RPMI7951 (cell line): ENCODE measurements at places on chromosomes 11 and 22. TPM values are rescaled to one million over a fixed set of nuclear protein-coding genes. Genes with fewer than 3 reads are reported as not detected.
A peak's percentile ranks its signal among the peaks of the same experiment; 100 is the strongest.

- no peak for DNase-seq
Observed at GRCh38 chr11:97111559-97111958, 721.7 kb downstream of the JRKL start.

DNA sequence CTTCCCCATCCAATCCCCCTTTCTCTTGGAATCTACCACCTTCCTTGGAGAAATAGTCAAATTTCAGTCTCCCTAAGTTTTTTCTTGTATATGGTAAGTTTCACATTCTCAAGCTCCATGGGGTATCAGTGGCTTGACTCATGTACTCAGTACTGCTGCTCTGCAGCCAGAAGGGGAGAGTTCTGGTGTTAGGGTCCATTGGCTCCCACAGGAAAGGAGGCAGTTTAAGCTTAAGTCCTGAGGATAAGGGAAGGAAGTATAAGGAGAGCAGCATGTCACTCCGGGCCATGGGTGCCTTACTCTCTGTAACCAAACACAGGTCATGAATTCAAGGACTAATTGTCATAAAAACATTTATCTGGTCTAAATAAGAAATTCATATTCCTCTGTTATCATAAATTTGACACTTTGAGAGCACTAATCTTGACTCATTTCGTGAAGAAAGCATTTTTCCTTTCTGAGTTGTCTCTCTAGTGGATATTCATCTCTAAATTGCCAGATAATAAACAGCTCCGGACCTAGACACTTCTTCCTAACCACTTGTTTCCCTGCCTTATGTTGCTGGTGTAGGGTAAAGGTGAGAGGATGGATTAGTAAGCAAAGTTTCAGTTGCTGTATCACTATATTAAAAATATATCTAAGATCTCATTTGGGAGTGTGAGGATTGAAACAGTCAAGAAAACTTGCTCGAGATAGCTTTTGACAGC is 20.1 kb upstream of the SORL1 start:
- DNase-seq: no peak

FHIP1B gene
- total RNA-seq: 4.8 and 6.4 TPM in 2 replicates

GRCh38 chr11:73641668-73642067 is 4.7 kb upstream of the PLEKHB1 start:
- DNase-seq: no peak

- no peak for DNase-seq
Observed at GRCh38 chr11:111176603-111177002, 68.9 kb upstream of the POU2AF2 start.

OR5D18 gene
- not detected in 2 replicates for total RNA-seq

DNA sequence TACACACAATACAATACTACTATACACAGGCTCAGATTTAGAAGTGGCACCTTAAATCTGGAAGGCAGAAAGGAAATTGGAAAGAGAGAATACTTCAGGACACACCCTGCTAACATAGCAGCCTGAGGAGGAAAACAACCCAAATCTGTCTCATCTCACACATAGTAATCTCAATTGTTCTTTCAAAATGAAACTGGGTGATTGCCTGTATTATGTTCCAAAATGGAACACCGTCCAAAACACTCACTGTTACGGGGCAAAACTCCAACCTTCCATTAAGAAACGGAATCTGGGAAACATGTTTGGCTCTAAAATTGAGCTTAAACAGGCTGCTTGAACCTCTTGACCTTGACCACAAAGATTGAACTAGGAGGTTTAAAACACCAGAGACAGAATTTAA is 572.6 kb downstream of the OPCML start:
- no peak for DNase-seq

- DNase-seq: no peak
Observed at GRCh38 chr11:13859892-13860291, 102.6 kb upstream of the SPON1 start.

DNA sequence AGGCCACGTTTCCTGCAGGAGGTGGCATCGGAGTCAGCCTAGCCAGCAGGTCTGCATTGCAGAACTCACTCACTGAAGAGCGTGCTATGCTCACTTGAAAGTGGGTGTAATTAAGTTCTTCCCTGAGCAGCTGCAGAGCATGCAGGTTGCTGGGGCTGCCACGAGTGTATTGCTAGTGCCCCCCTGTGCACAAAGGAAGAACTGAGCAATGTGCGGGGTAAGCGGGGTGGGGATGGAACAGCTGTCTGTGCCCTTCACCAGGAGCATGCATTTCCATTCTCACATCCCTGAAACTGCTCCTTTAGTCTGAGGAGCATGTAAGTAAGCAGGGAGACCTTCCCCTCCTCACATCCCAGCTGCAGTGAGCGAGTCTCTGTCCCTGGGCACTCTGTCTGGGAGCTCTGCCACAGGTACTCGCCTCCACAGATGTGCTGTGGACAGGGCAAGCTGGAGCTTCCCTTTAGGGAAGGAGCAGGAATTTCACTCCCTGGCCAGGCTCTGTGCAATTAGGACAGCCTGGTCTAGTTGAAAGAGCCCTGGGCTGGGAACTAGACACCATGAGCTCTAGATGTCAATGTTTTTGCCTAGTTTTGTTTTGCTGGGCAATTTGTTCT is 1031.8 kb downstream of the NTM start:
- DNase-seq: peak; percentile 64

- no peak for DNase-seq
Observed at GRCh38 chr22:39913321-39913720, 12.4 kb downstream of the GRAP2 start.

- no peak for DNase-seq
Observed at GRCh38 chr11:110158317-110159200, 65.4 kb downstream of the ZC3H12C start.

DNA sequence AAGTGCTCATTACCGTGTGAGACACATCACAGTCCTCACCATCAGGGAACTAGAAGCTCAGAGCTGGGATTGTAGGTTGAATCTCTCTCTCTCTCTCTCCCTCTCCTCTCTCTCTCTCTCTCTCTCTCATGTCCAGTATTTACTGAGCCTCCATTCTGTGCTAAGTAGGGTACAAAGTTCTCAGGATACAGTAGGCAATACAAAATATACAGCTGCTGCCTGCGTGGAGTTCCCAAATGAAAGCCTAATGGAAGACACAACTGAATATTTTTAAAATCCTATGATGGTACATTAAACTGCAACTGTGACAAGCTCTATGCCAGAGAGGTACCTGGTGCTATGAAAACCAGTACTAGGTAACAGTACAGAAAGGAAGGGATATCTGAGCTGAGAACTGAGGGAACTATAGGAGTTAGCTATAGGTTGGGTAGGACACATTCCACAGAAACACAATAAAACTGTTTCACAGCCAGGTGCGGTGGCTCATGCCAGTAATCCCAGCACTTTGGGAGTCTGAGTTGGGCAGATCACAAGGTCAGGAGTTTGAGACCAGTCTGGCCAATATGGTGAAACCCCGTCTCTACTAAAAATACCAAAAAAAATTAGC is 9.6 kb upstream of the PRG2 start:
- DNase-seq: no peak

DNA sequence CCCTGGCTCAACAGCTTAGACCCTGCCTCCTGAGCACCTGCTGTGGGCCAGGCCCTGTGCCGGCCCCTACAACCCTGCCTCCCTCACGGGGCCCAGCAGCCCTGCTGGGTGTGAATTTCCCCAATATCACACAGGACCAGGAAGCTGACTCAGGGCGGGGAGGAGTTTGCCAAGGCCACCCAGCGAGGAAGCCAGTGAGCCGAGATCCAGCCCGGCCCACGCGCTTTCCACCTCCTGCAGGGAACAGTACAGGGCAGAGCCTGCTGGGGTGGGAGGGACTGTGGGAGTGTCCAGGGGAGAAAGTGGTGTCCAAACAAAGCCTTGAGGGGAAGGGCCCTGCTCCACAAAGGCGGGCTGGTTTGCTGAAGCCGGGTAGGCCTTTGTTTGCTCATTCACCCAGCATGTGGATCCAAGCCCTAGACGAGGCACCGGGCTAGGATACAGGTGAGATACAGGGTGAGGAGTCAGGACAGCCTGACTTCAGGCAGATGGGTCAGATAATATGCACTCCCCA is 26.8 kb downstream of the RPL3 start:
- DNase-seq: peak; percentile 95

SMTNL1 gene
- total RNA-seq: not detected in 2 replicates

DNA sequence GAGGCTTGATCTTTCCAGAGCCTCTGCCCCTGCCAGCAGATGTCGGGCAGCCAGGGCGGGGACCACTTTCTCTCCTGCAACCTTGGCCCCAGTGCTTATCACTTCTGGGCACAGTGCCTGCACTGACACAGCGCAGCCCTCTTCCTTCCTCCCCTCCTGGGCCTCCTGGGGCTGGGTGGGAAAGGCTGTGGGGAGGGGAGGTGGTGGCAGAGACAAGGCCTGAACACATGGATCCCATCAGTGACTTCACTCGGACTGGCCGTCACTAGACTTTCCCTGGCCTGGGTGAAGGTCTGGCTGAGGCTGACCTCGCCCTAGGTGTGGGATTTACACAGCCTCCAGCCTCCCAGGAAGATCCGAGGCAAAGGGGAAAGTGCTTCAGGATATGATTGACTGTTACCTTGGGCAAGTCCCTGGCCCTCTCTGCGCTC is 68.1 kb downstream of the LRRC32 start:
- peak; percentile 98 for DNase-seq

FAM111B gene
- 21.1 and 34.0 TPM in 2 replicates for total RNA-seq

LSP1 gene
- 2.4 and 3.8 TPM in 2 replicates for total RNA-seq

DNA sequence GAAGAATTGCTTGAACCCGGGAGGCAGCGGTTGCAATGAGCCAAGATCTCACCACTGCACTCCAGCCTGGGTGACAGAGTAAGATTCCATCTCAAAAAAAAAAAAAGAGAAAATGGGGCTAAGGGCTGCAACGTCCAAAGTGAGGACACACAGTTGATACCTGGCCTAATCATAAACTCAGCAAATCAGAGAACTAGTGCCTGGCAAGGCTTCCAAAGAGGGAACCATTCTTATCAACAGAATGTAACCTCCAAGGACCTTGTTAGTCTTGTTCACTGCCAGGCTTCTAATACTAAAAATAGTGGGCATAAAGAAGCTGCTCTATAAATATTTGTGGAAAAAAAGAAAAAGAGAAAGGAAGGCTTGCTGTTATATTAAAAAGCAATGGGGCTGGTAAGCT is 42.3 kb downstream of the FAM168A start:
- no peak for DNase-seq
